ENCODE measurements at places on chromosomes 13 and 19. TPM values are rescaled to one million over a fixed set of nuclear protein-coding genes. Genes with fewer than 3 reads are reported as not detected.

TMPRSS9 gene
- total RNA-seq = 0.20 TPM

CAPN12 gene
- total RNA-seq = under 0.01 TPM

PSG6 gene
- not detected for total RNA-seq

- no peak for DNase-seq
Observed at GRCh38 chr19:19451429-19452242, 46.2 kb downstream of the GATAD2A start.

DNA sequence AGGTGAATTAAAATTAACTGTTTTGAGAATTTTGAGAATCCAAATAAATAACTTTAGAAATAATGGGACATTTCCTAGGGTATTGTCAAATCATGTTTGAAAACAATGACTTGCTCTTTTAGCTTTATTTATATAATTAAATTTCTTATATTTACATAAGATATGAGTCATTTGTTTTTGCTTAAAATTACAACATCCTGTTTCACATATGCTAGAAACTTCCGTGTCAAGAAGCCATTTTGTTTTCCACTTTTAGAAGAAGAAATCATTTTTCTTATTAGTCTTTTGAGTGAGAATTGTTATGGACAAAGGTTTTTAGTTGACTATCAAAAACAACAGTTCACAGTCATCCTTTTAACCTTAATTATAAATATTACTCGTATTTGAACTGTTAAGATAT is 48.2 kb downstream of the DPY19L3 start:
- no peak for DNase-seq

DNA sequence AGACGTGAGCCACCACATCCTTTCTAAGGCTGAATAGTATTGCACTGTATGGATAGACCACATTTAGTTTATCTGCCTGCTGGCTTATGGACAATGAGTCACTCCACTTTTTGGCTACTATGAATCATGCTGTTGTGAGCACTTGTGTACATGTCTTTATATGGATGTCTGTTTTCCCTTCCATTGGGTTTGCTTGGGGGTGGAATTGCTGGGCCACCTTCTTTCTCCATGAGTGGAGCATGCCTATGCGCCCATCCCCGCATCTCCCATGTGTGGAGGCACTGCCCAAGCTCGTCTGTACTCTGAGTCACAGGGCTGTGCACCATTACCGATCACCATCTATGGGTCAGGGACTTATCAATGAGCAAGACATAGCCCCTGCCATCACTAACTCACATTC is 127.2 kb upstream of the GJB6 start:
- no peak for DNase-seq

DNA sequence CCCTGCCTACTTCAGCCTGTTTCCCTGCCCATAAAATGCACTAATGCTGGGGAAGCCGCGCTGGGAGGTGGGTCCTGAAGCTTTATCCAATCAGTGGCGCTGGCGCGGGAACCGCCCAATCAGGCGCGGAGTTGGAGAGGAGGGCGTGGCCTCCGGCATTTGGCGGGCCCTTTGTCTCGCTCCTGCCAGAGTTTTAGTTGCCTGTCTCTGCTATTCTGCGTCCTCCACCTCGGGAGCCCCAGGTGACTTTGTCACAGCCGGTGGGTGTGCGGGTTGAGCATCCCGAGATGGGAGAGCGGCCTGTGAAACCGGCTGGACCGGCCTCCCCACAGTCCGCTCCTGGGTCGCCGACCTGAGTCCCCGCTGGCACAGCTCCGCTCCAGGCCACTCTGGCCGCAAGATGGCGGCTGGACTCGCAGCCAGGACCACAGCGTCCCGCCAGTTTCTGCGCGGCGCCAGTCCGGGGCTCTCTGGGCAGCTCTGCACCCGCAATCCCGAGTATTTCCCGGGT is 30.7 kb upstream of the ZNF429 start:
- DNase-seq = peak; percentile 52

DNA sequence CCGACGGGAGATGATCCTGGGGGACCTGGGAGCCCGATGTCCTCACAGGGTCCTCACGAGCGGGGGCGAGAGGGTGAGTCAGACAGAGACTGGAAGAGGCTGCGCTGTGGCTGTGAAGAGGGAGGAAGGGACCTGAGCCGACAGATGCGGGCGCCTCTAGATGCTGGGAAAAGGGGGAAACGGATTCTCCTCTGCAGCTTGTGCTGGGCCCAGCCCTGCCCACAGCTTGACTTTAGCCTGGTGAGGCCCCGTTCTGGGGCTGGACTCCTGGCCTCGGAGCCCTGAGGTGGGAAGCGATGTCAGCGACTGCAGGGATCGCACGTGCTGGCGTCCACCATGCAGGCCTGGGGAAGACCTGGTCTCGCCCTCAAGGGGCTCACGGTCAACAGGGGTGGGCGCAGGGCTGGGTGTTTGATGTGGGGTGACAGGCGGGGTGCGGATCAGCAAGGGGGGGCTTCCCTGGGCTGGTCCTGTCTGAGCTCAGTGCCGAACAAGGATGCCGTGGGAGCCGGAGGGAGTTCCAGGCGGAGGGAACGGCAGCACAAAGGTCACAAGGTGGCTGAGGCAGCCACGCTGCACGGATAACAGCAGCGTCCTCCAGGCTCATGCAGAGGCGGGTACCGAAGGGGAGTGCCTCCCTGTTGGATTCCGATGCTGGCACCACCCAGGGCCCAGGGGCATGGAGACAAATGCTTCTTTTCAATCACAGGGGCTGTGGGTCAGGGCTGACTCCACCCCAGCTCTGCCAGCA is 31.8 kb downstream of the PIP5K1C start:
- no peak for DNase-seq

DNA sequence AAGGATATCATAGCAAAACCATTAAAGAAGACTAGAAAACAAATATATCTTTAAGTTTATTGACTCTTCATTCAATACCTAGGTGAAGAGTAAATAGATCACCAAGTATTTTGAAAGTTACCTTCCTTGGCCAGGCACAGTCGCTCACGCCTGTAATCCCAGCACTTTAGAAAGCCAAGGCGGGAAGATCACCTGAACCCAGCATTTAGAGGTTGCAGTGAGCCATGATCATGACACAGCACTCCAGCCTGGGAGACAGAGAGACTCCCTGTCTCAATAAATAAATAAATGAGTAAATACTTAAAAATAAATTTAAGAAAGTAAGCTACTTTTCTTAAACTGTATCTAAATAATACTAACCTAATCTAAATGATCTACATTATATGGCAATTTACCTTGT is 8.9 kb upstream of the WBP4 start:
- no peak for DNase-seq

- peak; percentile 55 for DNase-seq
Observed at GRCh38 chr13:72716776-72717175, 10.7 kb downstream of the MZT1 start.

- DNase-seq = no peak
Observed at GRCh38 chr19:33906578-33907335, 110.1 kb downstream of the KCTD15 start.

Measured in lung microvascular endothelial cell (primary cell).